ENCODE measurements at places on chromosomes 11 and 22. TPM values are rescaled to one million over a fixed set of nuclear protein-coding genes. Genes with fewer than 3 reads are reported as not detected.

The SLC15A3 gene
- 7.4 TPM for total RNA-seq

The PLAAT2 gene
- 0.58 TPM for total RNA-seq

The STIM1 gene
- 98.8 TPM for total RNA-seq

The MOV10L1 gene
- total RNA-seq = not detected

The CHRM1 gene
- not detected for total RNA-seq

The CCDC88B gene
- total RNA-seq = 142 TPM

The OR5P2 gene
- total RNA-seq = not detected

The SLC22A12 gene
- total RNA-seq = not detected

The WBP2NL gene
- 2.6 TPM for total RNA-seq

The OR8D4 gene
- not detected for total RNA-seq

The AIFM3 gene
- 0.94 TPM for total RNA-seq

The MS4A6A gene
- total RNA-seq = 1.2 TPM

The DENND5A gene
- total RNA-seq = 74.3 TPM

The RIMBP3B gene
- 0.89 TPM for total RNA-seq

The FOLH1 gene
- not detected for total RNA-seq

The CASP12 gene
- total RNA-seq = not detected

The APOBEC3C gene
- total RNA-seq = 124 TPM

The ANO1 gene
- not detected for total RNA-seq

The P4HA3 gene
- not detected for total RNA-seq

The UBQLNL gene
- 0.30 TPM for total RNA-seq

The FGF4 gene
- total RNA-seq = not detected

The KRTAP5-9 gene
- not detected for total RNA-seq

The SLC16A8 gene
- total RNA-seq = not detected

The BEST1 gene
- 0.20 TPM for total RNA-seq

The DUSP8 gene
- total RNA-seq = 3.4 TPM

The CARNS1 gene
- 5.5 TPM for total RNA-seq

The KRTAP5-8 gene
- not detected for total RNA-seq

The OR51E2 gene
- not detected for total RNA-seq

The VWCE gene
- total RNA-seq = 3.1 TPM

The ART5 gene
- total RNA-seq = not detected

The OR10A3 gene
- not detected for total RNA-seq

The P2RX6 gene
- 1.9 TPM for total RNA-seq

The TSKU gene
- 2.4 TPM for total RNA-seq

The SCT gene
- total RNA-seq = not detected

The MS4A12 gene
- total RNA-seq = not detected

The ZNF214 gene
- not detected for total RNA-seq

The UBQLN3 gene
- 0.17 TPM for total RNA-seq

The OR52E6 gene
- not detected for total RNA-seq

The CRKL gene
- 92.9 TPM for total RNA-seq

The NLRP14 gene
- total RNA-seq = not detected

The RPS6KB2 gene
- total RNA-seq = 71.4 TPM

The TP53AIP1 gene
- total RNA-seq = not detected

Data from activated naive CD8-positive, alpha-beta T cell treated with anti-CD3 and anti-CD28 coated beads, Interleukin-2, amount 10 ng/mL, durations not matched to agents 7 days and 5 days (primary cell).